Placental epithelial cell (primary cell): ENCODE measurements at places on chromosomes 2 and 18. TPM values are rescaled to one million over a fixed set of nuclear protein-coding genes. Genes with fewer than 3 reads are reported as not detected.

CHMP3 gene
- 44.0 and 63.3 TPM in 2 replicates for total RNA-seq

ECEL1 gene
- total RNA-seq, result not detected in 2 replicates

PID1 gene
- total RNA-seq, result 8.2 and 9.1 TPM in 2 replicates

REG3A gene
- not detected in 2 replicates for total RNA-seq
